ENCODE measurements at places on chromosomes 13 and 19. TPM values are rescaled to one million over a fixed set of nuclear protein-coding genes. Genes with fewer than 3 reads are reported as not detected.

The YIPF2 gene
- 13.1 TPM for total RNA-seq

The CD33 gene
- 3.0 TPM for total RNA-seq

The ZNF155 gene
- 7.3 TPM for total RNA-seq

The RFXAP gene
- total RNA-seq = 4.2 TPM

The CCNA1 gene
- not detected for total RNA-seq

The SYNGR4 gene
- not detected for total RNA-seq

The ZNF730 gene
- 0.22 TPM for total RNA-seq

The CATSPERD gene
- not detected for total RNA-seq

The NLRP12 gene
- total RNA-seq = 0.22 TPM

The LAIR1 gene
- total RNA-seq = 5.1 TPM

The LGALS4 gene
- total RNA-seq = 0.82 TPM

The NLRP11 gene
- total RNA-seq = not detected

The CEACAM8 gene
- total RNA-seq = not detected

The DNAAF3 gene
- 1.8 TPM for total RNA-seq

The TUBA3C gene
- not detected for total RNA-seq

The SLITRK5 gene
- 0.03 TPM for total RNA-seq

The NDUFA7 gene
- total RNA-seq = 134 TPM

The PSG11 gene
- total RNA-seq = not detected

The PTGIR gene
- 3.7 TPM for total RNA-seq

The CYP2A7 gene
- not detected for total RNA-seq

The LACC1 gene
- 2.3 TPM for total RNA-seq

The FAM83E gene
- not detected for total RNA-seq

The MED26 gene
- 4.0 TPM for total RNA-seq

The MISP3 gene
- 8.1 TPM for total RNA-seq

The DOCK6 gene
- 43.2 TPM for total RNA-seq

The OR7A5 gene
- total RNA-seq = not detected

The MYH14 gene
- 115 TPM for total RNA-seq

The TNFSF9 gene
- 0.38 TPM for total RNA-seq

The EFNA2 gene
- total RNA-seq = not detected

The MISP gene
- not detected for total RNA-seq

The OR7D2 gene
- 0.16 TPM for total RNA-seq

The SEMA6B gene
- total RNA-seq = 7.2 TPM

The TARM1 gene
- total RNA-seq = not detected

The C1QTNF9B gene
- total RNA-seq = 2.1 TPM

The NKG7 gene
- 1.8 TPM for total RNA-seq

The C19orf38 gene
- total RNA-seq = 0.47 TPM

The NLRP4 gene
- not detected for total RNA-seq

The RNF113B gene
- total RNA-seq = not detected

The CEACAM4 gene
- 0.25 TPM for total RNA-seq

The SLC25A23 gene
- 116 TPM for total RNA-seq

The METTL21C gene
- total RNA-seq = not detected

The SPIB gene
- total RNA-seq = not detected

The FUT1 gene
- total RNA-seq = 1.8 TPM

The MBD3L1 gene
- not detected for total RNA-seq

The ZNF829 gene
- 2.3 TPM for total RNA-seq

Data from left ventricle myocardium inferior (tissue), 1 donor.